ENCODE measurements at places on chromosomes 5 and 9.

DNA sequence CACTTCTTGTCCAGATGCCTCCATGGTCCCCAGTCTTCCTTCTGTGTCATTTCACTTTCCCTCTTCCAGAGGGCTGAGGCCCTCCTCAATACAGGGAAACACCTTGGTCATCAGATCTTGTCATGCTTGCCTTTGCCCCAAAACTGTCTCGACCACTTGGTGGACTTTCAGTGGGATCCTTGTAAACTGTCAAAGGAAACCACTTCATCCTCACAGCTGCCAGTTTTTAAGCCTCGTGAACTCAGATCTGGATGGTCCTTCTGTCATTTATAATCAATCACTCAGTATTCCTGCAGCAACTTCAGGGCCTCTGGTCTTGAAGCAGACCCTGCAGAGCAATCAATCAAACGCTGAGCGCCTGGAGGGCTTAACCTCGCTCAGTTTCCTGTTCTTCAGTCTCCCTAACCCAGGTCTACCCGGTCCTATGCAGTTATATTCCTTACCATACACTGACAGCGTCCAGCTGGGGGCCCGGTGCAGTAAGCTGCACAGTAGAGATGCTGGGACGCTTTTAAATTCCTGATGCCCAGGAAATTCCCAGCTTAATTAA, 74.6 kb downstream of the GOLPH3 start:
- no peak for DNase-seq

DNA sequence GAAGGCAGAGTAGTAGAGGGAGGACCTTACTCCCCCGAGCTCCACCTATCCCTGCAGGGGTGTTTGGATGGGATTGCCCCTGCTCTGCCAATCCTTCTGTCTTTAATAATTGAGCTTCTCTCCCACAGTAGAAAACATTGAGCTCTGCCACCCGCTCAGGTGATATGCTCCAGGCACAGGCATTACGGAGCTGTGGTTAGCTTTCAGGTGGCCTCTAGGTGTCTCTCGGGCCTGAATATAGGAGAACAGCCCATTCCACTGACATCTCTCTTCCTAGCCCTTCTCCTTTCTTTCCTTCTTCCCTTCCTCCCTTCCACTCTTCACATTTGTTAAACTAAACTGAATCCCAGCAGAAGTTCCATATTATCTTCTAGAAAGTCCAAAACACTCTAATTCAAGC, 203.4 kb downstream of the SYK start:
- peak; percentile 40 for DNase-seq

DNA sequence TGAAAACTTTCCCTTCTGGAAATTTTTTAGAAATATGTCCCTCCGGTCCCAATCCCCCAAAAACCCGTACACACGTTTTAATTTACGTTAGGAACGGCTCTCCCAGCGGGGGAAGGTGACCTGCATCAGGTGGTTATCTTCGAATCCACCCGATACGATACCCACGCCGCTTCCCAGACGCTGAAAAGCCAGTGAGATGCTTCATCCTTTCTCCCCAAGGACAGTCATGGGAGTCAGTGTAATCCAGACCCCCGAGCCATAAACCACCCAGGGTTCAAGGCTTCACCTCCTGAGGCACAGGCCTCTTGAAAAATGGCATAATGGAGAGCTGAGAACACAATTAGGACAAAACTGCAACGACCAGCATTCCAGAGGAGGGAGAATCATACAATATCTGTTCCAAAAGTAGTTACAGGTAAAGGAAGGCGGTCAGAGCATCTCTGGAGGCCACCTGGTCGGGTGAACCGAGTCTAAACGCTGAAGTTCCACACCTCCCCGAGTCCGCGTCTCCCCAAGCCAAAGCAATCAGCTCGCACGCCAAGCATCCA, 857 bp downstream of the FAM169A start:
- DNase-seq = no peak

DNA sequence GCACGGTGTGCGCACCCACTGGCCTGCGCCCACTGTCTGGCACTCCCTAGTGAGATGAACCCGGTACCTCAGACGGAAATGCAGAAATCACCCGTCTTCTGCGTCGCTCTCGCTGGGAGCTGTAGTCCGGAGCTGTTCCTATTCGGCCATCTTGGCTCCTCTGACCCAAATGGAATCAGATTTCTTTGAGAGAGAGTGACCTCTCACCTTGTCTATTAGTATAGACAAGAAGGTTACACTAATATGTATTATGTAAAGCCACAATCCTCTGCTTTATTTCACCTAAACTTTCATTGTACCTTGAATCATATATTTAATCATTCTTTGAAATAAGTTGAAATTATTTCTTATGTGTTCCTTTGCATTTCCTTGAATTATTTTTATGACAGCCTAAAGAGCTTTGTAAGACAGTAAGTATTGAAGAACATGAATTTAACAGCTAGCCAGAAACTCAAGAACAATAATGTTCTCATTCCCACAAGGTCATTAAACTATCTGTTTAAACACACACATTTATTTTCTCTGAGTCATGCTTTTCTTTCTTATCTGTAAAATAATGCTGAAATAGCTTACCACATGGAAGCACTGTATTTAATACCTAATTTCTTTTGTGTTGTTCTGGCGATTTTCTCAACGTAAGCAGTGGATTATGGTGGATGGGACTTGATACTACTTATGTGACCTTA, 91.8 kb upstream of the DMRTA1 start:
- DNase-seq = no peak
